ENCODE measurements at places on chromosomes 6 and 20.

- DNase-seq = no peak
Observed at GRCh38 chr6:39938773-39939654, 4.8 kb upstream of the MOCS1 start.

GRCh38 chr20:14481863-14482262, 144.5 kb upstream of the FLRT3 start:
- no peak for DNase-seq

DNA sequence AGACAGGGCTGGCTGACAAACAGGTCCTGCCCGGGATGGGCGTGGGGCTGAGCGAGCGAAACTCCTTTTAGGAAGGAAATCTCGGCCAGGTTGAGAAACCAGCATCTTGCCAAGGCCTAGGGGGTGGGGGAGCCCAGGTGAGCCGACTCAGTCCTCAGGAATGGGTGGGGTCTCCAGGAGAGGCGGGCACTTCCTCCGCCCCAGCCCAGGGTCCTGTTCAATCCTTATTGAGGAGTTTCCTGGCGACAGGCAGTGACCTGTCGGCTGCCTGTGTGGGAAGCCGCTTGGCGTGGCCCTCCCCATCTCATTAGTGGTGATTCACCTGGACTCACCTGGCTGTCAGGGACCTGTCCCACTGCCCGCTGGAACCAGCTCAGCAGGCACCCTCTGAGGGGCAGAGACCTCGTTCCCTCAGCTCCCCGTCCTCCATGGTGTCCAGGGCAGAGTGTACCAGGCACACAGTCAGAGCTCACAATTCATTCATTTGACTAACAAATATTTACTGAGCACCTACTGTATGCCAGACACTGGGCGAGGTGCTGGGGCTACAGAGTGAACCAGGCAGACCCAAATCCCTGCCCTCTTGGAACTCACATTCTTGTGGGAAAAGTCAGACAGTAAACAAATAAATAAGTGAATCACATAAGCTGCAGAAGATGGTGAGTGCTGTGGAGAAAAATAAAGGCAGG, 51.1 kb downstream of the FGD2 start:
- DNase-seq = no peak

DNA sequence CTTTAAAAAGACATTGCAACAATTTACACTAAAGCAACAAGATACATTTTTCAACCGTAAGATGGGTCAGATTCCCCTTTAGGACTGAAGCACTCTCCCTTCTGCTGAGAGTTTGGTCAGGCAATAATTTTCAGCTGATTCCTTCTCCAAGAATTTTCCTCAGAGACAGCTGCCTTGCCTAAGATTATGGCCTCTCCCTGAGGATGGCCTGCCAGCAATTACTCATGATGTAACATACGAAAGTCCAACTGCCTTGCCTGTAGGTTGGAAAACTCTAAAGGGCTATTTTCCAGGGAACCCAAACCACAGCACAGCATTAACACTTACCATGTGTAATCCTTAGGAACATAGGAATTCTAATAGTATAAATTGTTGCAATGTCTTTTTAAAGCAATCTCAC, 229.1 kb upstream of the FLRT3 start:
- DNase-seq = no peak

DNA sequence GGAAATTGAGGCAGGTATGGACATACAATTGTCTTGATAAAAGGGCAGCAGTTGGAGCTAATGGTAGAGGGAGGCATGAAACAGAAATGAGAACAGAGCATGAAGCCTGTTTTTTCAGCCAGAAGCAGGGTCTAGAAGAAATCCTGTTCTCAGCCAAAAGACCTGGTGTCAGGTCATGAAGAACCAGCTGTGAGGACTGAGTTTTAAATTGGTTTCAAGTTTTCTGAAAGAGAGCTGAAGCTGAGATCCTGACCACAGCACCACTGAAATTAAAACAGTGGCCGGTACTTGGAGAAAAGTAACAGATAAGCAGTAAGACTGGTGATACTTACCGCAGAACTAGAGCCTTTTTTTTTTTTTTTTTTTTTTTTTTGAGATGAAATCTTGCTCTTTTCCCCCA, 283.8 kb upstream of the BMP2 start:
- peak; percentile 43 for DNase-seq

DNA sequence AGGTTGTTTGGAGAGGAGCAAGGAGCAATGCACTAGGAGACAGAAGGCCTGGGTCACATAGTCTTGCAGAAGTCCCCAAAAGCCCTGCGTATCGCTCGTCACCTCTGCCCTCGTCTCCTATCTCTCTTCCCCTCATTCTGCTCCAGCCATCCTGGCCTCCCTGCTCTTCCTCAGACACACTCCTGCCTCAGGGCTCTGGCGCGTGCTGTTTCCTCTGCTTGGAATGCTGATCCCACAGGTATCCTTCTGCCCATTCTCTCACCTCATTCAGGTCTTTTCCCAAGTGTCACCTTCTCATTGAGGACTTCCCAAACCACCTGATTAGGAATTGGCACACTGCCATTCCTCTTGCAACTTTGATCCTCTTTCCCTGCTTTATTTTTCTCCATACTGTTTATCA, 9.0 kb upstream of the SLC2A10 start:
- no peak for DNase-seq

- DNase-seq = no peak
Observed at GRCh38 chr6:107711412-107712236, 112.5 kb downstream of the SCML4 start.

GRCh38 chr20:22999756-23000155, 35.4 kb upstream of the SSTR4 start:
- DNase-seq = no peak

- no peak for DNase-seq
Observed at GRCh38 chr6:22667855-22668254, 98.5 kb downstream of the HDGFL1 start.

GRCh38 chr6:6201200-6201599, 119.3 kb downstream of the F13A1 start:
- no peak for DNase-seq

- no peak for DNase-seq
Observed at GRCh38 chr6:158630938-158631616, 13.5 kb downstream of the DYNLT1 start.

DNA sequence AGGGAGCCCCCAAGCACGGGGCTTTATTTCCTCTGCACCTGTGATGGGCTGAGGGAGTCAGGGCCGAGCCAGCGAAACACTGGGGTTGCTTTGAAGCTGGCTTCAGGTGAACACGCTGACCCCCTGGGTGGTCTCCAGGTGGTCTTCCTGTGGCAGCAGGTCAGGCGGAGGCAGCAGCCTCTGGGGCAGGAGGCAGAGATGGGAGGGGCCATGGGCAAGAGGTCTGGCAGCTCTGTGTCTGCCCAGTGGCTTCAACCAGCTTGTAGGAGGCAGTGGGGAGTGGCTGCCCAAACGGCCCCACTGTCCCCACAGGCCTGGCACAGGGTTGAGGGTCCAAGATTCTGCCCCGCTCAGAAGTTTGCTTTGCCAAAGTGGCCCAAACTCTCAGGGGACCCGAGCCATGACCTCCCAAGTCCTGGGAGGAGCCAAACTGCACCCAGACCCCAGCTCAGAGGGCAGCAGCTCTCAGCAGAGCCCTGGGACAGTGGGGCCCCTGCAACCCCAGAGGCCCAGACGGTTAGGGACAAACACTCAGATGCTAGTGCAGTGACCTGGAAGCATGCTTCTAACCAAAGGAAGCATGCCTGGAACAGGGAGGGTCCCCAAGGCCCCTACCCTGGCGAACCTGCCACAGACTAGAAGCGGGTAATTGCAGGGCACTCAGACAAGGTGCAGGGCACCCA, 15.3 kb downstream of the NTSR1 start:
- DNase-seq = no peak
